T-cell (primary cell): ENCODE measurements at places on chromosomes 4 and X. TPM values are rescaled to one million over a fixed set of nuclear protein-coding genes. Genes with fewer than 3 reads are reported as not detected.
A peak's percentile ranks its signal among the peaks of the same experiment; 100 is the strongest.

- no peak for DNase-seq
- H3K4me3 ChIP-seq: no peak overlapping the region
- no peak overlapping the region for H3K27ac ChIP-seq
- H3K27me3 ChIP-seq: no peaks in the 10 kb centered on the region
- peaks cover 3% of the 10 kb centered on the region for H3K36me3 ChIP-seq
- no peaks in the 10 kb centered on the region for H3K4me1 ChIP-seq
Measured at GRCh38 chrX:47169273-47169672, 24.3 kb downstream of the RBM10 start.

DNA sequence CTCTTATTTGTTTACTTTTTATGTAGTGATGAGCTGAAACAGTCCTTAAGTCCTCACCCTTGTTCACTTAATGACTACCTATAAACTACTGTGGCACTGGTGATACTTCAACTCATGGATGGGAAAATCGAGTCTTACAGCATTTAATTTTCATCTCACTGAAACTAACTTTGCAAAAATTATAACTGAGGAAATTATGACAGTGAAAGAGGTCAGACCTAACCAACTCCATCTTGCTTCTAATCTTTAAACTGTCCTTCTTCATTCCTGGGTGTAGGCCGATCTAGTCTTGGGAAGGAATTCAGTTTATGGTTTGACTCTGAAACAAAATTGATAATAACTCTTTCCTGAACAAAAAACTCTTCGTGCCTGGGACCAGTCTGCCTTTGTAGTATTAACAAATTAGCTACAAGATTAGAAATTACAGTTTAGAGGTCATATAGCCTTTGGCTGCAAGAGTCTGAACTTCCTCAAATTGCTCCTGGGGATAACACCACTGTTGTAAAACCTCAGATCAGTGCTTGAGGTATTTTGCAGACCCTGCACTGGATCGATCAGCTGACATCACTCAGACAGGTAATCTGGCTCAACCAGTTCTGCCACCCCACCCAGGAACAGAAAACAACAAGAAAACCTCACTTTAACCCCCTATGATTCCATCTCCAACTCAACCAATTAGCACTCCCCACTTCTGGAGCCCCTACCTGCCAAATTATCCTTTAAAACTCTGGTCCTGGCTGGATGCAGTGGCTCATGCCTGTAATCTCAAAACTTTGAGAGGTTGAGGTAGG lies 995.7 kb upstream of the PRKX start:
- no peak for DNase-seq
- no peaks in the 10 kb centered on the region for H3K4me1 ChIP-seq
- H3K27ac ChIP-seq: no peak overlapping the region
- no peaks in the 10 kb centered on the region for H3K27me3 ChIP-seq
- no peak overlapping the region for H3K4me3 ChIP-seq

The IL3RA gene
- 0.16 TPM for total RNA-seq

DNA sequence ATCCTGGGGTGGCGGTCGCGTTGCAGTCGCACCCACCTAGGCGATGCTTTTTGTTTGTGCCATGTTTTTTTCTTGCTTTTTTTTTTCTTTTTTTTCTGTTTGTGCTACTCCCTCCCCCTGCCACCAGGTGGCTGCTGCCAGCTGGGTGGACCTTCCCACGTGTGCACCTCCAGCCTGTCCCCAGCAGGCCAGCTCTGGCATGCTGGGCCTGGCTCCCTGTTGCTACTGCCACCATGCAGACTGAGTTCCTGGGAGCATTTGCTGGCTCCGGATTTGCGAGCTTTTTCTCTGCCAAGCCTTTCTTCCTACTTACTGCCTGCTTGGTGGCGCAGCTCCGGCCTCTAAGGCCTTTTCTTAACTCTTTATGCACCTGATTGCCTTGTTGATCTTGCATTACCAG lies 161.2 kb upstream of the WDFY3 start:
- no peak overlapping the region for H3K27ac ChIP-seq
- DNase-seq: no peak
- H3K36me3 ChIP-seq: no peaks in the 10 kb centered on the region
- no peak overlapping the region for H3K4me3 ChIP-seq

DNA sequence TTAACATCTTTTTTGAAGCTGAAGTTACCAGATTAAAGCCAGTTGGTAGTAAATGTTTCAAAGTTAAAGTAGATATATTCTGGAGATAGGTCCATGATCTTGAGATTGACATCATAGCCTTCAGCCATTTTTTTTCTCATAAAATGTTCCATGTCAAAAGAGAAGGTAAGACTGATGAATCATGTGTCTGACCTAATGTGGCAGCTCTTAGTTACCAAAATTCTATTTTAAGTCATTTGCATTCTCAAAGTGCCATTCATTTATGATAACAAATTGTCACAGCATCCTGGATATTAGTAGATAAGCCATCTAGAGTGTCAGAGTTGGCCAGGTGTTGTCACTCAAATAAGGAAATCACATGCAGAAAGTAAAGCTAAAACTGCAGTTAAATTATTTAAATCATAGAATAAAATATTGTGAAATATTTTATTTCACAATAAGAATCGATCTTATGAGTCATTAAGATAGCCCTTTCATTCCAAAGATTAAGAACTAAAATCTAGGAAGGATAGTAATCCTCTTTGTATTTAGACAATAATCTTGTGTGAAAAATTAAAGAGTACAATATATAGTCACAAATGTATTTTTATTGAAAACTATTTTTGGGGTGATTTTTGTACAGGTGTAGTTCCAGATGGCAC lies 65.7 kb upstream of the ADAD1 start:
- no peak for DNase-seq
- no peaks in the 10 kb centered on the region for H3K27me3 ChIP-seq
- H3K27ac ChIP-seq: no peak overlapping the region
- H3K36me3 ChIP-seq: peaks cover 50% of the 10 kb centered on the region
- no peak overlapping the region for H3K4me3 ChIP-seq

The PASD1 gene
- total RNA-seq: not detected

The COL4A5 gene
- total RNA-seq: 0.22 TPM

DNA sequence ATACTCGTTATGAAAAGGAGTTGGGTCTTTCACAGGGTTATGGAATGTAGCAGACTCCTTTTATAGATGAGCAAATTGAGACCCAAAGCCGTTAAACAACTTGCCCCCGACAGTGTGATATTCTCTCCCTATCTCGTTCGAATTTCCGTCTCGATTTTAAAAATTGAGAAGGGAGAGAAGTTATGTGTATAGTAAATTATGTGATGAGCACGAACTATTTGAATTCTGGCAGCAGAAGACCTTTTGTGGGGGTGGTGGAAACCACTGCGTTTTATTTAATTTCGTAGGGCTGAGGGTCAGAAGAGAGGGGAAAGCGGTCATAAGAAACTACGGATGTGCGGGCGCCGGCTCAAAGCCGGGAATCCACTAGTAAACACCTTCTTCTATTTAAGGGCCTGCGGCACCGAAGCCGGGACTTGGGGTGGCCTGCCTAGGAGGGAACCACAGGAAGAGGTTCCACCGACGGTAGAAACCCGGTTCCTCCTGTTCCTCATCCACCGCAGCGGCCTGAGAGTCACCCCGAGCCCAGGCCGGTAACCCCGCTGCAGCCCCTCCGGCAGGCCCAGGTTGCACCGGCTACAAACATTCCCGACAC lies 1.5 kb upstream of the DDX3X start:
- no peaks in the 10 kb centered on the region for H3K36me3 ChIP-seq
- peaks cover 27% of the 10 kb centered on the region for H3K4me1 ChIP-seq
- peak overlapping the region; percentile 99 for H3K4me3 ChIP-seq
- peak; percentile 3 for DNase-seq
- H3K27me3 ChIP-seq: no peaks in the 10 kb centered on the region

The ATP11C gene
- total RNA-seq: 18.4 TPM

The GABRE gene
- not detected for total RNA-seq

- no peaks in the 10 kb centered on the region for H3K4me1 ChIP-seq
- no peaks in the 10 kb centered on the region for H3K36me3 ChIP-seq
- H3K4me3 ChIP-seq: no peak overlapping the region
- DNase-seq: no peak
- H3K27ac ChIP-seq: no peak overlapping the region
Measured at GRCh38 chr4:41517747-41518146, 20.2 kb upstream of the LIMCH1 start.

GRCh38 chr4:42642101-42642797 lies 14.7 kb downstream of the ATP8A1 start:
- H3K36me3 ChIP-seq: no peaks in the 10 kb centered on the region
- no peaks in the 10 kb centered on the region for H3K27me3 ChIP-seq
- H3K27ac ChIP-seq: no peak overlapping the region
- H3K4me3 ChIP-seq: no peak overlapping the region
- no peak for DNase-seq

DNA sequence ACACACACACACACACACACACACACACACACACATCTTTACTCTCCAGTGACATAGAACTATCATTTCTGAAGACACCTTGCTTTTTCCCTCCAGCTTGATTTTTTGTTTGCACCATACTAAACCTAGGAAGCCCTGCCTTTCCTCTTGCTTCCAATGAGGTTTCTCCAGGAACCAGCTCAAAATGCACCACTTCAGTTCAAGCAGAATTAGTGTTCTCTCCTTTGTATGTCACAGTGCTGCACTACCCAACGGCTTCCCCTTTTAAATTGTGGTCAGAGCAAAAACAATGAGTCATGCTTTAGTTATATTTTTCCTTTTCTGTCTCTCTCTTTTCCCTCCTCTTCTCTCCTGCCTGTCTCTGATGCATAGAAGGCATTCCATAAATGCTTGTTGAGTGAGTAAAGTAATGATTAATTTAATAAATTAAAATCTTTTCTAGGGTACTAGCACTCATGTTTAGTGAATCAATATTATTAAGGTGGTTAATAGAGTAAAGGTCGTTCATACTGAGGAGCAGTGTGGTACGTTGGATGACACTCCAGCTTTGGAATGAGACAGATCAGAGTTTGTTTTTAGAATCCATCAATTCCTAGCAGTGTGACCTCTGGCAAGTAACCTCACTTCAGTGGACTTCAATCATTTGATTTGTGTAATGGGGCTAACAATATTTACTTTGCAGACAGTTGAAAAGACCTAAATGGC lies 5.9 kb downstream of the RTL3 start:
- H3K4me3 ChIP-seq: no peak overlapping the region
- peaks cover 7% of the 10 kb centered on the region for H3K4me1 ChIP-seq
- H3K27ac ChIP-seq: no peak overlapping the region

DNA sequence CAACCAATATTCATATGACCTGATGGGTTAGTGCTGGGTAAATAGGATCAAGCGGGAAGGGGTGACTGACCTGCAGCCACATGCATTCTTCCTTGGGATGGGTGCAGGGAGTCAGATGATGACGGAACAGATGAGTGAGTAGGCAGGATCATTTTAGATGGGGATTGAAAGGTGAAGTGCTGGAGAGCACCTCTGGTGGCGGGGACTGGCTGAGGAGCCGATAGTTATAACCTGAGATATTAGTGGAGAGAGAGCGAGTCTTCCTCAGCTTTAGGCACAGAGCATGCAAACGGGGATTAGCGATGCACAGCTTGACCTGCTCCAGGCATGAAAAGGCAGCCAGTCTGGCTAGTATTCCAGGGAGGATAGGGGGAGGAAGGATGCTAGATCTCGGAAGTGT lies 99.1 kb downstream of the AFF1 start:
- H3K27ac ChIP-seq: no peak overlapping the region
- peaks cover 1% of the 10 kb centered on the region for H3K36me3 ChIP-seq
- H3K4me3 ChIP-seq: no peak overlapping the region
- DNase-seq: no peak
- no peaks in the 10 kb centered on the region for H3K27me3 ChIP-seq
- peaks cover 20% of the 10 kb centered on the region for H3K4me1 ChIP-seq

DNA sequence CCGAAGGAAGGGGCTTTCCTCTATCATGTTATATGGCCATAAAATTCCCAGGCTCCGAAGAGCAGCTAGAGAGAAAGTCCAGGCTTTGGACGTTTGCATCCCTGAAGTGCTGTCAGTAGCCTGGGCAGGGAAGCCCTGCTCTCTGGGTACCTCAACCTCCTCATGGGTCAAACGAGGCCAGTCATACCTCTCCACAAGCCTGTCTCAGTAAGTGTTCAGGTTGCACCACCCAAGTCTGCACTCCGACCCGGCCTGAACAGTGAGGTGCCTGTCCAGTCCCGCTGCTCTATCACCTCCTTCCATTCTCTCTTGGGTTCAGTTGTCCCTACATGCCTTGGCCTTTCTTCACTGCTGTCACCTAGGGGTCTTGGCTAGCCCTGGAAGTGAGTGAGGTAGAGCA lies 78.9 kb downstream of the STARD8 start:
- no peak for DNase-seq
- no peaks in the 10 kb centered on the region for H3K4me1 ChIP-seq
- H3K27me3 ChIP-seq: no peaks in the 10 kb centered on the region
- no peaks in the 10 kb centered on the region for H3K36me3 ChIP-seq
- no peak overlapping the region for H3K4me3 ChIP-seq

DNA sequence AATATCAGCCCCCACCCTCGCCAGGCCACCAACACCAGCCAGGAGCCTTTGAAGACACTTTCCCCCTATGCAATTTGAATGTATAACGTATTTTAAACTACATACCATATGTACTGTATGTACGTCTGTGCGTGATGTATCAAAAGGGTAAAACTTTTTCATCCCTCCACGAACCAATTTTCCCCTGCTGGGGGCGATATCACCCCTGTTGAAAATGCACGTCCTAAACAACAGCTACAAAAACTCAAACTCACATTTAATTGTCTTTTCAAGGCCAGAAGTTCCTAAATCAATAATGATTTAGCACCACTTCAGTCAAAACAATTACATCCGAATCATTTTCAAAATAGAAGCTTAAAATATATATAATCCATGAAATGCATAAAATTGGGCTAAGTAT lies 1.4 kb downstream of the VEGFD start:
- no peak for DNase-seq
- no peaks in the 10 kb centered on the region for H3K27me3 ChIP-seq
- no peak overlapping the region for H3K27ac ChIP-seq
- no peaks in the 10 kb centered on the region for H3K4me1 ChIP-seq
- no peaks in the 10 kb centered on the region for H3K36me3 ChIP-seq
- no peak overlapping the region for H3K4me3 ChIP-seq

DNA sequence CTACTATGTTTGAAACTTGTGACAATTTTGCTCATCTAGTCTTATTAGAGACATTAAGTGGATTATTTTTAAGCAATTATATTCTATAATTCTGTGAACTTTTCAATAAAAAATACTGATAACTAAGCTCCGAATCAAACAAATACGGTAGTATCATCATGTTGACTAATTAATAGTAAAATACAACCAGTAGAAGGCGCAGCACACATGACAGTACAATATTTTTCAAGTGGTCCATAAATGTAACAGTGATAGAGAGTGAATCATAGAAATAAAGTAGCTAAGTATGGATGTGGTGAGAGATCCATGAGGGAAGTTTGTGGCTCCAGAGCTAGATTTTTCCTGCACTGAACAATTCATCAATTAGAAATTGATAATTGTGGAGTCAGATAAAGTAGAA lies 666.2 kb downstream of the KCTD8 start:
- no peak for DNase-seq
- no peaks in the 10 kb centered on the region for H3K27me3 ChIP-seq
- H3K4me3 ChIP-seq: no peak overlapping the region
- H3K27ac ChIP-seq: no peak overlapping the region
- no peaks in the 10 kb centered on the region for H3K4me1 ChIP-seq
- no peaks in the 10 kb centered on the region for H3K36me3 ChIP-seq

The PRSS12 gene
- total RNA-seq: 0.03 TPM
